ENCODE measurements at places on chromosomes 13 and 19.
A peak's percentile ranks its signal among the peaks of the same experiment; 100 is the strongest.

DNA sequence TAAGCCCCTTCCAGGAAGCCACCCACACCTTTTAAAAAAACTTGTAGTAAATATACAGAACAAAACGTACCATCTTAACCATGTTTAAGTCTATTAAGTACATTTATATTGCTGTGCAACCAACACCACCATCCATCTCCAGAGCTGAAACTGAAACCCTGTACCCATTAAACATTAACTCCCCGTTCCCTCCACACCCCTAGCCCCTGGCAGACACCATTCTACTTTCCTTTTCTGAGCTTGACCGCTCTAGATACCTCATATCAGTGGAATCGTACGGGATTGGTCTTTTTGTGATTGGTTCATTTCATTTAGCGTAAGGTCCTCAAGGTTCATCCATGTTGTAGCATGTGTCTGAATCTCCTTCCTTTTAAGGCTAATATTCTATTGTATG lies 13.0 kb upstream of the SPATA13 start:
- DNase-seq, result no peak

- no peak for DNase-seq
Observed at GRCh38 chr19:18495204-18495911, 26.5 kb downstream of the ELL start.

- no peak for DNase-seq
Observed at GRCh38 chr19:17052439-17052838, 22.8 kb downstream of the HAUS8 start.

- DNase-seq, result peak; percentile 63
Observed at GRCh38 chr19:9791552-9792205, 23.1 kb upstream of the ZNF846 start.

- DNase-seq, result no peak
Observed at GRCh38 chr19:48720251-48720612, 707 bp upstream of the MAMSTR start.

- DNase-seq, result no peak
Observed at GRCh38 chr13:49063011-49063410, 87.3 kb downstream of the FNDC3A start.

DNA sequence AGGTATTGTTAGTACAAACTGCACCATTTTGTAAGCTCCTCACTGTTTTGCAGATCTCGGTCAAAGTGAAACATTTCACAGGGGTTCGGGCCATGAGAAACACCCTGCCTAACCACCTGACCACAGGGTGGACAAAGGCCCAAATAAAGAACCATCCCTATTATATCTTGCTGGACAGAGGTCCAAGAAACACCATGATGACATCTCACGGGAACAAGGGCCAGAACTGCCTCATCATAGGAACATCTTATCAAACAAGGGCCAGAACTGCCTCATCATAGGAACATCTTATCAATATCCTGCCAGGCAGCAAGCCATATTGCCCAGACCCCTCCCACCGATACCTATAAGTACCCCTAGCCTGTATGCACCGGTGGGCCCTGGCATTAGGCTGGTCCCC lies 99.7 kb downstream of the PCDH9 start:
- no peak for DNase-seq

- DNase-seq, result no peak
Observed at GRCh38 chr19:53847555-53847954, 20.1 kb upstream of the MYADM start.

GRCh38 chr13:33182729-33183128 lies 102.8 kb downstream of the STARD13 start:
- no peak for DNase-seq

DNA sequence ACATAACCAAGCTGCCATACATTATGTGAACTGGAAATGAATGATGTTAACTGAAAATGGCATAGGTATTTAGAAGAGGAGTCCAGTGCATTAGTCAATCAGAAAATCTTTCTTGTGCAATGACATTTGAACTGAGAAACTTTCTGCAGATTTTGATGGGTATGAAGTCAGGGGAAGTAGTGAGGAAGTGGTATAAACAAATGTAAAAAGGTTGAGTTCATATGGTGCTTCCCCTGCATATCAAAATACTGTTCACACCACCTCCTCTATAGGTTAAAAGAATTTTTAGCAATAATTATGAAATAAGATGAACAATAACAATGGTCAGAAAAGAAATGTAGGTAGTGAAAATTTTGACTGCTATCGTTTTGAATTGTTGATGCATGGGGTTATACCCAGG lies 800.0 kb downstream of the SLITRK6 start:
- DNase-seq, result no peak

DNA sequence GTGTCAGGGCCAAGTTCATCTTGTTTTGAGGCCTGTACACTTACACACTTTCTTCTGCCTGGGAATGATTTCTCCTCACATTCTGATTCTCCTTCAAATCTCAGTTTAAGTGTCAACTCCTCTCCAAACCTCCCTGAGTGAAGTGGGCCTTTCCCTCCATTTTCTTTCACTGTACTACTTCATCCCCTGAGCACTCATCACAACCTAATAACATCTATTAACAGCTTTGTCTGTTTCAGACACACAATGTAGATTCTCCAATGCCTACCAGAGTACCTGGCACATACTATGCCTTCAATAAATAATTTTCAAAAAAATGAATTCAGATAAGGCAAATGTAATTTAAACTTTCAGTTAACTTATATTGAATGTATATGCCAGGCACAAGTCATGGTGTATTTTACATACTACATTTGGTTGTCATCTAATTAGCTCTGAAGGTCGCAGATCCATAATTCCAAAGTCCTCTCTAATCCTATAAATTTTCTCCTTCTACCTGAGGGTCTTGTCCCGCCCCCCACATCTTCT lies 357 bp upstream of the COG6 start:
- no peak for DNase-seq

DNA sequence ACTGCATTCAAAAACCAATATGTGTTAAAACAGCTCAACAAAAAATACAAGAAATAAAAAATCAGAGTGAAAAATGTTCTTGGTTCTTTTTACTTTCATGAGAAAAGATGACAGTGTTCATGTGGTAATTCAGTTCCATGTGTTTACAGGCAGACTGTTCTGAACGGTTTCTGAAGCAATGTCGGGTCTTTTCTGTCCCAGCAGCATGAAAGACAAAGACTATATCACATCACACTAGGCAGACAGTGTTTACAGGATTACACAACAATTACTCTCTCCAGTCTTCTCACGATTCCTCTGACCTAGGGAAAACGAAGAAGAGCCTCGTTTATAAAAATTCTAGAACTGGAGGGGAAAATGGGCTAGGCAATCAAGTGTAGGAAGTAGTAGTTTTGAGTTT lies 83.4 kb downstream of the UBL3 start:
- no peak for DNase-seq

GRCh38 chr13:59643906-59644626 lies 519.7 kb downstream of the DIAPH3 start:
- DNase-seq, result no peak

DNA sequence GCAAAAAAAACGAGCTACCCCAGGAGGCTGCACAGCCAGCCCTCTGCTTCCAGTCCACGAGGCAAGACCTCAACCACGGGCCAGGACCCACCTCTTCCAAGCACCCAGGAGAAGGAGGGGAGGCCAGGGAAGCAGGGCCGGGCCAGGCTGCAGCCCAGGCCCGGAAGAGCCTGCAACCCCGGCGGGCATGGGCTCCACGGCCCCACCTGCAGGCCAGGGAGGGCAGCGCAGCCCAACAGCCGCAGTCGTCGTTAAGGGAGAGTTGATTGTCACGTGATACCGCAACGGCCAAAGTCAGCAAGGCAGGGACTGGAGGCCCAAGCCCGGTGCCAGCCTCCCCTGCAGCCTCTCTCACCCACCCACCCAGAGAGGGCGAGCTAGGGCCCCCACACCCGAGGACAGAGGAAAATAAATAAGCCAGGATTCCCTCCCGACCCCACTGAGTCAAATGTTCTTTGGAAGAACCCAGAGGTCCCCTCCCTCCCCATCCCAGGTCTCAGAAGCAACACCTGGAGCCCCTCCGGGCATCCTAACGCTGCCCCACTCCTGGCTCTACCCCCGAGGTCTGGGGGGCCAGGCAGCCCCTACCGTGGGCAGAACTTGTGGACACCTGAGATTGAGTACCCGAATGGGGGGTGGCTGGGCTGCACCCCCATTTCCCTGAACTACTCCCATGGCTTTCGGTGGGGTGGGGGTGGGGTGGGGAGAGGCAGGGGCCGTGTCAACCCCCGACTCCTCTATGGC lies 5.2 kb upstream of the REXO1 start:
- no peak for DNase-seq

- DNase-seq, result no peak
Observed at GRCh38 chr19:50555450-50556281, 12.6 kb downstream of the LRRC4B start.

- no peak for DNase-seq
Observed at GRCh38 chr13:72852207-72852606, 70.3 kb downstream of the PIBF1 start.

DNA sequence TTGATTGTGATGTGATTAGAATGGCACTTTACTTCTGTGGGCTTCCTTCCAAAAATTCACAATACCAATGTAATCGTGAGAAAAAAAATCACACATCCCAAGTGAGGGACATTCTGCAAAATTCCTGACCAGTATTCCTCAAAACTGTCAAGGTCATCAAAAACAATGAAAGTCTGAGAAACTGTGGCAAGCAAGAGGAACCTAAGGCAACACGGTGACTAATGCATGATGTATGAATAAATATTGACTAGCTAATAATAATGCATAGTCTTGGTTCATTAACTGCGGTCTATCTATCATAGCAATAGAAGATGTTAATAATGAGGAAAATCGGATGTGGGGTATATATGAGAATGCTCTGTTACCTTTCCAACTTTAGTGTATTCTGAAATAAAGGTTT lies 159.0 kb downstream of the RFC3 start:
- no peak for DNase-seq

- no peak for DNase-seq
Observed at GRCh38 chr13:73411067-73411809, 352.4 kb downstream of the KLF5 start.

DNA sequence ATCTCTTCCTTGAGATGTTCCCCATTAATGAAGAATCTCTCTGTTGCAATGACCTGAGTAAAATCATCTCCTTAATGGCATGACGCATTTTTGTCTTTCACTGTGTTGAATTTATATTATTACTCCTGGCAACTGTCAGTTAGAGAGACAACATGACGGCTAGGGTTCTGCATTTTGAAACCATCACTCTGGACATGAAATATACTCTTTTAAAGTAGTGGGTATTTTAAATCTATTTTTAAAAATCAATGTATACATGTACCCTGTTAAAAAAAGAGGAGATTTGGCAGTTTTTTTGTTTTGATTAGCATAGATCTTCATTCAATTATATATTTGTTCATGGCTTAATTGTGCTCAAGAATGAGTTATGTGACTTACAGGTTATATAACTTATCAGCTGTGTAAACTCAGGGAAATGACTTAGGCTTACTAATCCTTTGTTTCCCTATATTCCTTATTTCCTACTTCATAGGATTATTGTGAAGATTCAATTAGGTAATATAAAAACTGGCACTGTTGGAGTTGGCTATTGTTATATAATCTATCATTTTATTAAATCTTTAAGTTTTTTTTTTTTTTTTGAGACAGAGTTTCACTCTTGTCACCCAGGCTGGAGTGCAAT lies 632.0 kb upstream of the SPRY2 start:
- DNase-seq, result no peak

DNA sequence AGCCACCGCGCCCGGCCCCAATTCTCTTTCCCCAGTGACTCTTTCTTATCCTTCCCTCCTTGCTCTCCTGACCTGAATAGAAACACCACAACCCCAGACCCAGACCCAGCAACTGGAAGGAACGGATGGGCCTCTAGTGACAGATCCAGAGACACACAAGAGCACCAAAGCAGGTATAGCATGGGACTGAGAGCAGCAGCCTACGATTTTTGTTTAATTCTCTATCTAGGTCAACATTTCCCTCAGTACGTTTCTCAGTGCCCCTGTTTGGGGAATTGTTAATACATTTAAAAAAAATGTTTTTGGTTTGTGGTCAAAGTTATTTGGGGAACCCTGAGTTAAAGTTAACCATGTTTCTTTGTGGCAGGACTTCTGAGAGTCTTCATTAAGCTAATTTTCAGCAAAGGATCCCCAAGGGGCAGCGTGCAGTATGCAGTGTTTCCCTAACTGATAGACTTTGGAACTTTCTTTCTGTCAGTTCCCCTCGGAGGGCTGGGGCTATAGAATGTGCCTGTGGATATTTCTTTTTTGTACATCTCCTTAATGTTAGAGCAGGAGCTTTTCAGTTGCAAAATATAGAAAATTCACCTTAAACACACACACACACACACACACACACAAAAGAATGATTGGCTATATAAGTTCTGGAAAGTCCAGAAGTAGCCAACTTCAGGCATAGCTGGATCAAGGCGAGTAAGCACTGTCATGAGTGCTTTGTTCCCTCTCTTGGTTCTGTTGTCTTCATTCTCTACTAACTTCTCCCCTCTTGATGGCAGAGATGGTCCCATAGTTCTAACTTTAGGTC lies 6.3 kb downstream of the FXYD5 start:
- DNase-seq, result no peak

DNA sequence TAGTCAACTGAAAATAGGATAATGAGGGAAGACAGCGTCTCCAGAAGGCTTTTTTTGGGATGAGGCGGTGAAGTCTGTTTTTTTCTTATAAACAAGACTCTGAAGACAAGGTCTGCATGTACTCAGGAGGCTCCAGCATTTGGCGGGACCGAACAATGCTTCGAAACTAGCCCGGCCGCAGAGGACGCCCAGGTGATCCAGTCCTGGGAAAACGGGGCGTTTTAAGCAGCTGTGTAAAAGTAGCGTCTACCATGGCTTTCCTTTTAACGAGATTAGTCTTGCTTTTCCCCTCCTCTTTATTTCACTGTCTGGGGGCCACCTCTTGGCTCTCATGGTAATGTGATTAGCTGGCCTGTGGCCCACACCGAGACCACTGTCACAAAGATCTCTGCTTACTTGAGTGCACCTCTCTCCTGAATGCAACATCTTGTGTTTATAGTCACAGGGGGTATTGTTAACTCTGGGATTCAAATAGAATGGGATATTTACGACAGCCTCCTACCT lies 29.4 kb upstream of the GTF3A start:
- DNase-seq, result no peak

All from NCI-H1417 treated with DMSO at 0.1 percent for 48 hours (cell line).